Fibroblast of skin of left quadriceps (primary cell): ENCODE measurements at places on chromosomes 7 and 10.
A peak's percentile ranks its signal among the peaks of the same experiment; 100 is the strongest.

DNA sequence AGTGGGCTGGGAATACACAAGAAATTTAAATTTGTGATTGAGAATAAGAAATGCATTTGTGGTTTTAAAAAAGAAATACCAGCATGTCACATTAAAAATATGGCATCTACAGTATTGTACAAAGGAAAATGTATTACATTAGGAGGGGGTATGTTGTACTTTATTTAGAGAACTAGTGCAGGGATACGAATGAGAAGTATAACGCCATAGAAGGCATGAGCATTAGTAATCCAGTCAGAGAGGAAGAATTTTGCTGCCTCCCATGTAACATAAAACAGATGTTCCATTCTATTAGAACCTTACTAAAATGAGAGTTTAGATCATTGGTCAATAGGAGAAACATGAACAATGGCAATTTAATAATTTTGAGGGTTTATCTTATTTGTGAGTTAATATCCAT, 182.2 kb downstream of the ADK start:
- DNase-seq = peak; percentile 93

- no peak for DNase-seq
Observed at GRCh38 chr10:33087152-33087551, 129.1 kb upstream of the ITGB1 start.

DNA sequence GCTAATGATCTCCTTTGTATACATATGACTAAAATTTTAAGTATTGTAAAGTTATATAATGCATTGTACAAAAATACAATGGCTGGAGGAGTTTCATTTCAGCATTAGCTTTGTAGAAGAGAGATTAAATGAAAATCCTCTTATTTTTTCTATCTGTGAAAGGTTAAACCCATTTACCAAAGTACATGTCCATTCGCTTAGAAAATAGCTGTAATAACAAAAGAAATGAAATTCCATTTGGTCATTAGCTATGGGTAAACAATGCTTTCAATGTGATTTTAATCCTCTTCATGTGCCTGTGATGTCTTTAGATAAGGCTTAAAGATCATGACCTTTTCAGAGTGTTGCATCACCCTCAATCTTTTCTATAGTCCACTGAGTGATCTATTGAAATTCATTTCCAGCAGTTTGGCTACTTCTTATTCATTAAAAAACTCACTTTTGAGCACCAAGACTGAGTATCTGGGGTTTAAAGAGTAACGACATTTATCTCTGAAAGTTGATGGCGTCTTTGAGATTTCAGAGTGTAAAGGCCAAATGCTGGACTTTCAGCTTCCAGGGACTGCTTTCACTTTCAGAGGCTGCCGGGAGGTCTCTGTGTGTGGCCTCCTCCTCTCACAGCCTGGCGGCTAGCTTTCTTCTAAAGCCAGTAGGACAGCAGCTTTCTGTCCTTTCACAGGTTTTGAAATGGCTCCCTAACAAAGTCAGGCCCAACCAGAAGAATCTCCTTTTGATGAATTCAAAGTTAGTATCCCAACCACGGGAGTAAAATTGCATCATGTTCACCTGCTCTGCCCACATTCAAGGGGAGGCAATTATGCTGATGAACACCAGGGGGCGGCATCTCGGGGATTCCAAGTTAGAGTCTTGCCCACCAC, 701.4 kb upstream of the COBL start:
- DNase-seq = no peak

DNA sequence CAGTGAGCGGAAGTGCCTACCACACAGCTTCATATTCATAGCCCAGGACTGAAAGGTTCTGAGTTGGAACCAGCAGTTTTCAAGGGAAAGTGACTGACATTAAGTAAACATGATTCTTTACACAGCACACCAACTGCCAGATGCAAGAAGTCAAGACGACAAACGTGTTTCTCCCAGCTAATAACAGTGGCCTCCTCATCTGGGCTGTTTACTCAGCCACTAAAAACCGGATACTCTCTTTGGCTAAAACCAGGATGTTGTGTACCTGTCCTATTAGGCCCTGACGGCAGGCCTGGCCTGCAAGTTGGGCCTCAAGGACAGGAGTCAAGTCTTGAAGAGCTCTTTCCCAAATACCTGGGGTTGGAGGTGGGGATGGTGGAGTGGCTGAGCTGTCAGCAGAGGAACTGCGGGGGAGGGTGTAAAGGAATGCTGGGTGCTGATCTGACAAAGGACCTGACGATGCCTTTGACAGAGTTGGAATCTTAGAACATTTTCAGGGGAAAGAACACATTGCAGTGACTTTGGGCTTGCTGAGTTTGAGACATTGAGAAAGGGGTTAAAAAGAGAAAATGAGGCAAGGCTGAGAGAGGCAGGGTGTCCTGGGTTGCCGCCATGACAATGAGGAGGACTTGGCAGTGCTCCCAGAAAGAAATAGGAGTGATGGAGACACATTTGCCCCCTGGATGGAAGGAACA, 57.7 kb downstream of the STEAP1B start:
- DNase-seq = no peak
